CD14-positive monocyte (primary cell): ENCODE measurements at places on chromosomes 7 and 10.

DNA sequence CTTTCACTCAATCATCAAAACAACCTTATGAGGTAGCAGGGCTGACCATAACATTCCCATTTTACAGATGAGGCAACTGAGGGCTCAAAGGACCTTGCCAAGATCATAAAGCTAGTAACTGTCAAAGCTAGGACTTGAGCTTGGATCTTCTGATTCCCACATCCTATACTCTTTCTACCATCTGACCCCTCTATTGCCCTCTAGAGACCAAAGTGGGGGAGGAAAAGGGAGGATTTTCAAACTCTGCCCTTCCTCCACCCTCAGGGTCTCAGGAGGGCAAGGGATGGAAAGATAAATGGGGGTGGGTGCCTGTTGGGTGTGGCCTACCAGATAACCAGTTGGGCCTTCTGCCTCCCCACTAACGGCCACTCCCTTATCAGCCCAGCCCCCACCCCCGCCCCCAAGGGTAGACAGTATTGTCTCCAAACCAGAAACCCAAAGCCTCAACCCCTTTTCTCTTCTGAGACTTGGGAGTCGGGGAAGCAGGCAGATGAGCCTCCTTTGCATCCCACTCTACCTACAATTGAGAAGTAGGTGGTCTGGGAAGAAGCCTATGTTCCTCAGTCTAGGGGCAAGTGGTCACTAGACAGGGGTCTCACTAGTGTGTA, 7.9 kb downstream of the LDB1 start:
- peak; percentile 3 for DNase-seq

GRCh38 chr10:9823268-9823930, 1194.3 kb upstream of the CELF2 start:
- no peak for DNase-seq

GRCh38 chr7:114936471-114936870, 14.6 kb downstream of the MDFIC start:
- peak; percentile 26 for DNase-seq

DNA sequence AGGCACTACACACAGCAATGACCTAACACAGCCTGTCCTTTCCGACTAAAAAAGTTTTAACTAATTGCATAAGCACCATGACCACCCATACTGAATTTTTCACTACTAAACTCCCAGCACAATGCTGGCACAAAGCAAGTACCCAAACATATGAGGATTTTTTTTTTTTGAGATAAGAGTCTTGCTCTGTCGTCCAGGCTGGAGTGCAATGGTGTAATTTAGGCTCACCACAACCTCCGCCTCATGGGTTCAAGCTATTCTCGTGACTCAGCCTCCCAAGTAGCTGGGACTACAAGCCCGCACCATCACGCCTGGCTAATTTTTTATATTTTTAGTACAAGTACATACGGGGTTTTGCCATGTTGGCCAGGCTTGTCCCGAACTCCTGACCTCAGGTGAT, 5.1 kb downstream of the UBE2H start:
- DNase-seq: no peak

DNA sequence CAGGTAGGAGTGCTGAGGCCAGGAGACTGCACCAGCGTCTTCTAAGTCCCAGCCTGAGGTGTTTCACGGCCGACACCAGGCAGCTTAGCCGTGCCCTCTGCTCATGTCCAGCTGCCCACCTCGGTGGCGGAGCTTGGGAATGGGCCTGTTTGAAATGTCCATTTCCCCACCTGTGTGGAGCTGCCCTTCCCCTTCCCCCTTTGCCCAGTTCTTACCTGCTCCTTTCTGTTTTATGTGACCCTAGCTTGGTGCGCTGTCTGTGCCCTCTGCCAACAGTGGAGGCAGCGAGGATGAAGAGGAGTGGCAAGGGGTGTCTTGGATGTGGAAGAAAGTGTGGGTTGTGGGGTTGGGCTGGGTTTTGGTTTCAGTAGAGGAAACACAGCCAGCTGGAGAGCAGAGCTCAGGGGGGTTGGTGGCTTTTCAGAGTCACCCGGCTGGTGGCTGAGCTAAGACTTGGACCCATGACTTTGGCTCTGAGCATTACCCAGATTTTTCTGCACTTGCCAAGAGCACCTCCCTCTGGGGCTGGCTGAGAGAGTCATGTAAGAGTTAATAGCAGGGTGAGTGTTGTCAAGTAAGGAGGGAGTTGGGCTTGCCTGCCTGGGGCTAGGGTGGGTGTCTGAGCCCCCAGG, 37.4 kb downstream of the GBX1 start:
- DNase-seq: no peak

- no peak for DNase-seq
These were observed 137.7 kb downstream of the DKK1 start for GRCh38 chr10:52451817-52452216.

DNA sequence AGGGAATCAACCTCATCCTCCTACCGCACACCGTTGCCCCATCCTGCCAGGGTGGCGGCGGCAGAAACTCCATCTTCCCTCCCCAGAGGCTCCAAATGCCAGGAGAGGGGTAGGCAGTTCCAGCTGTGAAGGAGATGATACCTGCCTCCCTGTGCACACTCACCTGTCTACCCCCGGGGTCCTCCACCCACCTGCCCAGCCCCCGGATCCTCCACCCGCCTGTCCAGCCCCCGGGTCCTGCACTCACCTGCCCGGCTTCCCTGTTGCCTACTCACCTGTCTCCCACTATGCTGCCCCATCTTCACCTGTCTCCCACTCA, 13.4 kb upstream of the DNAAF5 start:
- DNase-seq: no peak

GRCh38 chr10:120998251-120998650, 147.1 kb downstream of the WDR11 start:
- DNase-seq: no peak

DNA sequence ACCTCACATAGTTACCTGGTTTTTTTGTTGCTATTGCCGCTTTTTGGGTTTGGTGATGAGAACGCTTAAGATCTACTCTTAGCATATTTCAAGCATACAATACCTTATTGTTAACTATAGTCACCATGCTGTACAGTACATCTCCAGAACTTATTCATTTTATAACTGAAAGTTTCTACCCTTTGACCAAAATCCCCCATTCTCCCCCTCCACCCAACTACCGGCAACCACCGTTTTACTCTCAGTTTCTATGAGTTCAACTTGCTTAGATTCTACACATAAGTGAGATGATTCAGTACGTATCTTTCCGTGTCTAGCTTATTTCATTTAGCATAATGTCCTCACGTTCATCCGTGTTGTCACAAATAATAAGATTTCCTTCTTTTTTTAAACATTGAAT, 86.7 kb upstream of the IL6 start:
- no peak for DNase-seq

DNA sequence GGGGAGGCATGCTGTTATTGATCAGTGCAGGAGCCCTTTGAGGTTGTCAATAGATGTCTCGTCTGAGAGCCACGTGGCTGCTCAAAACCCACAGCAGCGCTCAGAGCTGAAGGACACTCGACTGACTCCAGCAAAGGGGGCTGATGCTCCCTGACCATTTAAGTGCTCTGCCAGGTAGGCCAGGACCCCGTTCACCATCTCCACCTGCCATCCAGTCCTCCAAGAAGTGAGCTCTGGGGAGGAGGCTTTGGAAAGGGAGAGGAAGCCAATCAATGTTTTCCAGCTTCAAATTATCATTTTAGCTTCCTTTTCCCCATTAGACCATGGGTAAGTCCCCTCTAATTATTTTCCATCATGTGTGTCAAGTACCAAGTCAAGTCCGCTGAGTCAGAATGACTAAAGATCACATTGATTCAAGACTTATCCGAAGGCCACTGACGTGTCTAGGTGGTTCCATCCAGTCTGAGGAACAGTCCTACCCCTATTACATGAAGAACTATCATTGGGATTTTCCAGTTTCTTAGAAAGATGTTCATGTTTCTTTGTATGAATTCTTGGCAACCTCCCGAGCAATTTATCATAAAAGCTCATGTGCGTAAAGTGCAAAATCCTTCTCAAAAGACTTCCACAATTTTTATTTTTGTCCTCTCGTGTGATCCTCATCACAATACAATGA, 302.6 kb upstream of the LYZL1 start:
- DNase-seq: peak; percentile 17

GRCh38 chr7:47538846-47539311, 43.0 kb downstream of the TNS3 start:
- DNase-seq: no peak

DNA sequence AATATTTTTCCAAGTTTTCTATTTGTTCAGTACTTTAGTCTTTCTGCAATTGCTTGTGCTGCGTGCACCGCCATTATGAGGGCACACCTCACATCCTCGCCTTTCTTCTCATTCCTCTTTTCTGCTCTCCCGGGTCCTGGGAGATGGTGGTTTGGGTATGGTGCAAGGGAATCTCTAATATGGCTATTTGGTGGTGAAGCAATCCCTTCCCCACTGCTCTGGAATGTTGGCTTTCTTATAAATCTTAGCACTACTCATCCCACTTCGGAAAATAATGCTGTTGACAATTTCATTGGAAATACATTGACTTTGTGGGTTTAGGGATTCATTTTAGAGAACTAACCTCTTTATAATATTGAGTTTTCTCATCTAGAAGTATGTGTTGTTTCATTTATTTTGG, 1.9 kb upstream of the GCK start:
- no peak for DNase-seq

GRCh38 chr7:137656850-137657232, 189.9 kb downstream of the DGKI start:
- no peak for DNase-seq

DNA sequence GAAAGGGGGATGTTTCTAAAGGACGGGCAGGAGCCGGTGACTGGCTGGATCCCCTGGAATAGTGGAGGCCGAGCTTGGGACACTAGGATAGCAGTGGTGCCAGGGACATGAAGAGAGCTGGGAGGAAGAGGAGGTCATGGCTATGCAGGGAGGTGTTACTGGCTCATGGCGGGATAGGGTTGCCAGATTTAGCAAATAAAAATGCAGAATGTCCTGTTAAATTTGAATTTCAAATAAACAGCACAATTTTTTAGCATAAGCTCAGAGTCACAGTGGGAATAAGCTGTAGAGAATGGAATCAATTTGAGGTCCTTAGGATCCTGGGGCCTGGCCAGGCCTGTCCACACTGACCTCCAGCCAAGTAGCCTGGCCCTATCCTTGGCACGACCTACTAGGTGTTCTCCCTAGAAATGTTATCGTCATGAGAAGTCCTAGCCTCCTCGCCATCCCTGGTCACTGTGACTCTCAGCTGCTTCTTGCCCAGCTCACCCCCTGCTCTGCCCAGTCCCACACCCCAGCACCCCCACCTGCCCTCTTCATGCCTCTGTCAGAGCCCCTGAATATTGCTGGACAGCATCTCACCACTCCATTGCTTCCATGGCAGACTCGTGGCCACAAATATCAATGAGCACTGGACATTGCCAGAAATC, 7.6 kb upstream of the KCP start:
- no peak for DNase-seq

- DNase-seq: no peak
These were observed 217.7 kb downstream of the TCF7L2 start for GRCh38 chr10:113167702-113168101.

DNA sequence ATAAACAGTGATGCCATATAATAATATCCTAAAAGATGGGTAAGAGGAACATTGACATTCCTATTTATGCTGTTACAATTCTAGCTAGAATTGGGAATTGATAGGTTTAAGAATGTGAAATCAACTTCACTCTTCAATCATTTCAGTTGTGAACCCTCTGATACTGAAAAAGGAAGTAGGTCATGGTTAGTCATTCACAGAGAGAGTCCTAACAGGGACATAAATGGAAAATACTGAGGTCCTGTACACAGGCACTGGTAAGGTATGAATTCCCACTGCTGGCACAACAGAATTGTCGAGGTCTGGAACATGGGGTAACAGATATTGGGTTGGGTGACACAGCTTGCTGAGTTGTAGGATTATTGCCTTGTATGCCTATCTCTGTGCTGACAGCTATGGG, 289.4 kb upstream of the LRRN3 start:
- no peak for DNase-seq

DNA sequence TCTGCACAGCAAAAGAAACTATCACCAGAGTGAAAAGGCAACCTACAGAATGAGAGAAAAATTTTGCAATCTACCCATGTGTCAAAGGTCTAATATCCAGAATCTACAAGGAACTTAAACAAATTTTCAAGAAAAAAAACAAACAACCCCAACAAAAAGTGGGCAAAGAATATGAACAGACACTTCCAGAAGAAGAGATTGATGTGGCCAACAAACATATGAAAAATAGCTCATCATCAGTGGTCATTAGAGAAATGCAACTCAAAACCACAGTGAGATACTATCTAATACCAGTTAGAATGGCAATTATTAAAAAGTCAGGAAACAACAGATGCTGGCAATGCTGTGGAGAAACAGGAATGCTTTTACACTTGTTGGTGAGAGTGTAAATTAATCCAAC, 7.1 kb upstream of the MKLN1 start:
- no peak for DNase-seq

GRCh38 chr10:102280397-102281101, 35.2 kb downstream of the GBF1 start:
- no peak for DNase-seq

DNA sequence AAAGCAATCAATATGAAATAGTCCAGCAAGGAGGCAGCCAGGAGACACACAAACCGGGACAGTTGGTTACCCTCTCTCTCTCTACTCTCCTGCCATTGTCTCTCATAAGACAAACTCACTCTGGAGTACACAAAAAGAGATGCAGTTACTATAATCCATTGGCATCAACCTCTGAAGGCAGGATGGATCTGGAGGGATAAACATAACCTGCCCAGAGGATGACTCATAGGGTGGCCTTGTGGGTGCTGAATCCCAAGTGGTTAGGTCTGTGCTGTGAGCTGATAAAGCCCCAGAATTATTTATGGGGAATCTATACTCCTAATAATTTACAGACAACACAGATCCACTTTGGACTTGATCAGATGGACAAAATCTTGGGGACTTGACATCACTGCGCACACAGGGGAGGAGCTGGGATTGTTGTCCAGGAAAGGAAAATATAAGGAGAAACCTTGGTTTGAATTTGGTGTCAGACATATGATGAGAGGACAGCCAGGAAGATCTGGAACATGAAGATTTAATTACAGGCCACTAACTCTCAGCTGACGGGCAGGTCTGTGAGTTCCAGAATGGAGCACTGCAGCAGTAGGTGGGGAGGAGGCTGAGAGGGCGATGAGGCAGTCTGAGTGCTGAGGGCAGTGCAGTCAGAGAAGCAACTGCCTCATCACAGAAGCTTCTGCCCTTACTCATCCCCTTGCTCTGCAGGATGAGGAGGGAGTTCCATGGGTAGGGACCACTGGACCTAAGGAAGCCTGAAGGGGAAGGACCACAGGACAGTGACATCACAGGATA, 113.9 kb upstream of the PRSS58 start:
- no peak for DNase-seq

DNA sequence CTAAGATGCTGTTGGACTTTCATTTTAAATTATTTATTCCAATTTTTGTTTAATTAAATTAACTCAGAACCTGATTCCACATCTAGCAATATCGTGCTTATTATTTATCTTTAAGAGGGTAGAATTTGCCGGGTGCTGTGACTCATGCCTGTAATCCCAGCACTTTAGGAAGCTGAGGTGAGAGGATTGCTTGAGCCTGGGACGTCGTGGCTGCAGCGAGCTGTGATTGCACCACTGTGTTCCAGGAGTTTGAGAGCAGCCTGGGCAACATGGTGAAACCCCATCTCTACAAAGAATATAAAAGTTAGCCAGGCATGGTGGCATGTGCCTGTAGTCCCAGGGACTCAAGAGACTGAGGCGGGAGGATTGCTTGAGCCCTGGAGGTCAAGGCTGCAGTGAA, 47.8 kb downstream of the ZFAND4 start:
- no peak for DNase-seq
